ENCODE measurements at places on chromosomes 6 and 20. TPM values are rescaled to one million over a fixed set of nuclear protein-coding genes. Genes with fewer than 3 reads are reported as not detected.

The TRAPPC3L gene
- not detected for total RNA-seq

The BTN3A1 gene
- 20.4 TPM for total RNA-seq

The ASIP gene
- not detected for total RNA-seq

The DCBLD1 gene
- 40.1 TPM for total RNA-seq

The TPBG gene
- total RNA-seq = 24.8 TPM

The RAET1L gene
- total RNA-seq = not detected

- DNase-seq = no peak
Measured at GRCh38 chr6:158328952-158329351, 16.7 kb downstream of the TULP4 start.

- DNase-seq = no peak
Measured at GRCh38 chr20:41064377-41064776, 35.8 kb downstream of the TOP1 start.

DNA sequence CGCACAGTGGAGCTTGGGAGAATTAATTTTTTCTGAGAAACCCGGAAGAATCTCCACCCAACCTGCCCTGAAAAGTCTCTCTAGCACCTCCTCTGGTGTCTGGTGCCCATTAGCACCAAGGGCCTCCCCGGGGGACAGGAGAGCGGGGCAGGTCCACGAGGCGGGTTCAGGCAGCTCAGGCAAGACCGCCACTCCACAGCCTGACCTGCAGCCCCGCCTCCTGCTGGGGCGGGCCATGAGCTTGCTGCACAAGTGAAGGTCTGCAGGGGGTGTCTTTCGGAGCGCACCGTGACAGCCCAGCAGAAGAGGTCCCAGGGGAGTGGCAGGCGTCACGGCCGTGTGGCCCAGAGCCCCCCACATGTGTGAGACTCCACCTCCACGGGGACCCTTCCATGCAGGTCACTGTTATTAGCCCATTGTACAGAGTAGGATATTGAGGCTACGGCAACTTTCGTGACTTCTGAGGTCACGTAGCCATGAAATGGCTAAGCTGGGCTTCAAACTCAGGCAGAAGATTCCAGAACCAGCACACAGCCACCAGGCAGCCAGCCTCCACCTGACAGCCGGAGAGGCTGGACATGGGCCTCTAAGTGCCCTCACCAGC is 63.9 kb upstream of the SLCO4A1 start:
- DNase-seq = no peak

DNA sequence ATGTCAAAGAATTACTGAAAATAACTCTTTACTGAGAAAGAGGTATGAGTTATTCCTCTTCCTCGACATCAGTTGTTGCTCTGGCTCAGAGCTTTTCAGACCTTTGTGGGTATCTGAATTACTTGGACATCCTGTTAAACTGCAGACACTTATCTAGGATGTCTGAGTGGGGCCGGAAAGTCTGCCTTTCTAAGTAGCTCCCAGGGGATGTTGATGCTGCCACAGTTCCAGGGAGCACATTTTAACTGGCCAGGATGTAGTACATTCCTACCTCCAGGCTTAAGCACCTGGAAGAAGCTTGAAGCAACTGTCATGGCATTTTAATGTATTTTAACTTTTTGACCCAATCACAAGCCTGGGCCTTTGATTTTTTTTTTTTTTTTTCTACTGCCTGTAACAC is 265.8 kb upstream of the PLCB4 start:
- no peak for DNase-seq

- DNase-seq = no peak
Measured at GRCh38 chr6:53879608-53880007, 84.8 kb downstream of the LRRC1 start.
